ENCODE measurements at places on chromosomes 13 and 19.

GRCh38 chr19:46812977-46813838, 24.8 kb upstream of the SLC1A5 start:
- no peak for DNase-seq

DNA sequence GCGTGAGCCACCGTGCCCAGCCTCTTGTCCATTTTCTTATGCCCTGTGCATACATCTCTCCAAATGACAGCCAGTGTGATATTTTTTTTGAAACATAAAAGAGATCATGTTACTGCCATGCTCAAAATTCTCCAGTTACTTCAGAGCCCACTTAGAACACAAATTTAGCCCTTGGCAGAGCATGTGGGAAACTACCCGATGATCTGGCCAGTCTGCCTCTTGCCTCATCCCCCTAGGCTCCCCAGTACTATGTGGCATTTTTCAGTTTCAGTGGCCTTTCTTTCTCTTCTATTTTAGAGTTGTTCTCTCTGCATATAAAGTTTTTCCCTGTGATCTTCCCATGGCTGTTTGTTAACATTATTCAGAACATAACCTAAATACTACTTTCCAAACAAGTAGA, 323.0 kb downstream of the GPC5 start:
- DNase-seq: no peak

DNA sequence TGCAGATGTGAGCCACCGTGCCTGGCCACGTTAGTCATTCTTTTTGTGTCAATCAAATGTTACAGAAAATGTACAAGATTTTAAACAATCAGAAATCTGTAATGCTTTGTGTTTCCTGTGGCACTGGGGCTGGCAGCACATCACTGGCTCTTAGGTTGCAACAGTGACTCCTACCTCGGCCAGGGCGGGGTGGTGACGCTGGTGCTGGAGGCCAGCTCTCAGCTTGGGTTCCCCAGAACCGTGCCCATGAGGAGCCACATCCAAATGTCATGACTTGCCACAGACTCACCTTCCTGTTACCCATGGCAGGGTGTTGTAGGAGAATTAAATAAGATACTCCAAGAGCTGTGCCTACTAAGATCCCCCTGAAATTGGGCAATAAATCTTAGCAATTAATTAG, 161.7 kb downstream of the TEX29 start:
- no peak for DNase-seq

GRCh38 chr13:113274721-113275120, 22.3 kb upstream of the LAMP1 start:
- no peak for DNase-seq

DNA sequence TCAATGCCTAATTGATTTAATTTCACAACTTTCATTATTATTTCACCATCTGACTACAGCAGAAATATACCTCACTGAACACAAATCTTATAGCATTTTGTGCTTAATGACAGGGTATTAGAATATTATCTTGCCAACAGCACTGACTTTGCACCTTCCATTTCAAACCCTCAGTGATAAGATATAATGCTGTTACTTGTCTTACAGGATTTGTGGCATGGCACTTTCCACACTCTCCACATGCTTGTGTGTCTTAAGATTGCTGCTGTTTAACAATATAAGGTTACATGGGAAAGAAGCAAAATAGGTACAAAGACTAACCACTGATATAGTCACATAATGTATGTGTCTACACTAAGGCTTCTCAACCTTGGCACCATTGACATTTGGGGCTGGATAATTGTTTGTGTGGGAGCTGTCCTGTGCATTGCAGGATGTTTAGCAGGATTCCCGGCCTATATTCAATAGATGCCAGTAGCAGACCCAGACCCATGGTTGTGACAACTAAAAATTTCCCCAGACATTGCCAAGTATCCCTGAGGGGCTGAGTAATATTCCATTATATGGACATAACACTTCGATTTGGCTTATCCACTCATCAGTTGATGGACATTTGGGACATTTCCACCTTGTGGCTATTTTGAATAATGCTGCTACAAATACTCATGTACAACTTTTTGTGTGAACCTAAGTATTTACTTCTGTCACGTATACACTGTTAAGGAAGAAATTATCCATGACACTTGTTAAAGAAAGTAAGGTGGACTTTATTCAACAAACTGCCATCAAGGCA, 5.7 kb upstream of the DIAPH3 start:
- no peak for DNase-seq

- DNase-seq: no peak
These were observed 48.6 kb upstream of the WASF3 start for GRCh38 chr13:26508885-26509284.

GRCh38 chr13:88622362-88622973, 951.3 kb downstream of the SLITRK5 start:
- DNase-seq: no peak

- no peak for DNase-seq
These were observed 75.3 kb upstream of the POMP start for GRCh38 chr13:28583651-28584091.

GRCh38 chr19:7242601-7243258, 51.5 kb downstream of the INSR start:
- DNase-seq: no peak

DNA sequence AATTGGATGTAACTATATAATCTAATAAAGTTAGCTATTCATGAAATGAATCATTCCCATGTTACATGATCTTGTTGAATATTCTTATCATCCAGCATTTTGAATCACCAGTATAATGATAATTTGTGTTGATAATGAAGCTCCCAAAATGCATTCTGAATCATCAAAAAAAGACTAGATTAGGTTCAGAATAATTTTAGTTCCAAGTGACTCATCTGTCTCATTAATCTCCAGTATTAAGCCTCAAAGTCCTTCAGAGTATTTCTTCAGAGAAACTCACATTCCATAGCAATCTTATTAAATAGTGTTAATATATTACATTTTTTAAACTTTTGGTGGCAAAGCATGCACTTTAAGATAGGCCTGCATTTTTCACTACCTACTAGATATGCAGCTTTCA, 207.5 kb downstream of the SLITRK5 start:
- no peak for DNase-seq

DNA sequence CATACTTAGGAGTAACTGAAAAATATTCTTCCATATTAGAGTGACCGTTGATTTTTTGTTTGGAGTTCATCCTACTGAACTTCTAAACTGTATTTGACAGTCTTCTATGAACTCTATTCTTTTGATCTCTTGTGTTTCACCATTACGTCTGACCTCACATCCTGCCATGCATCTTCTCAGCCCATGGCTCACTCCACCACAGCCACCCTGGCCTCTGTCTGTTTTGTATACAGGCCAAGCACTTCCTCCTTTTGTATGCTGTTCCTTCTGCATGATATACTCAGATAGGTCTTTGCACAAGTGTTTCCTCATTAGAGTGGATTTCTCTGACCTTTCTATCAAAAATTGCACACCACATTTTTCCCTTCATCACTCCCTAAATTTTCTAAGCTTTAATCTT, 119.9 kb downstream of the MAB21L1 start:
- no peak for DNase-seq

Data from stimulated activated CD4-positive, alpha-beta T cell treated with anti-CD3 and anti-CD28 coated beads, Interleukin-12 subunit alpha, Interleukin-12 subunit beta, amount 100 ng/mL, for 24 hours (primary cell).